Adrenal gland (tissue), 19 donors: ENCODE measurements at places on chromosomes 6 and 20. TPM values are rescaled to one million over a fixed set of nuclear protein-coding genes. Genes with fewer than 3 reads are reported as not detected.

DNA sequence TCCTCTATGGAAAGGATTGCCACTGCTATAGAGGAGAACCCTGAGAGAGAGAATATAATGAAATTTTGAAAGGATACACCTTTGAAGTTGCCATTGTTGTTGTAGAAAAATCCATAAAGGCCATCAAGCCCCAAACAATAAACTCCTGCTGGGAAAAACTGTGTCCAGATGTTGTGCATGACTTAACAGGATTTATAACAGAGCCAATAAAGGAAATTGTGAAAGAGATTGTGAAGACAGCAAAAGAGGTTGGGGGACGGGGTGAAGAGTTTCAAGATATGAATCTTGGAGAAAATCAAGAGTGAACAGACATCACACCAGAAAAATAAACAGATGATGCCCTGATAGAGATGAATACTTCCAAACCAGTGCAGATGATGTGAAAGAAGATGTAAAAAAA lies 396.4 kb downstream of the BCKDHB start:
- H3K27ac ChIP-seq = no peak overlapping the region
- H3K4me3 ChIP-seq = no peak overlapping the region
- no peaks in the 10 kb centered on the region for H3K36me3 ChIP-seq
- H3K27me3 ChIP-seq = no peaks in the 10 kb centered on the region
- no peak for DNase-seq
- no peaks in the 10 kb centered on the region for H3K4me1 ChIP-seq

- no peaks in the 10 kb centered on the region for H3K27me3 ChIP-seq
- H3K4me1 ChIP-seq = no peaks in the 10 kb centered on the region
- no peak overlapping the region for H3K4me3 ChIP-seq
- H3K36me3 ChIP-seq = no peaks in the 10 kb centered on the region
These were observed 102.8 kb downstream of the DACT2 start for GRCh38 chr6:168216751-168217191.

GRCh38 chr6:94052749-94053148 lies 633.4 kb upstream of the EPHA7 start:
- no peak overlapping the region for H3K27ac ChIP-seq
- no peaks in the 10 kb centered on the region for H3K36me3 ChIP-seq
- no peaks in the 10 kb centered on the region for H3K27me3 ChIP-seq
- no peak overlapping the region for H3K4me3 ChIP-seq
- no peak for DNase-seq

Gene PTCRA
- not detected for total RNA-seq

DNA sequence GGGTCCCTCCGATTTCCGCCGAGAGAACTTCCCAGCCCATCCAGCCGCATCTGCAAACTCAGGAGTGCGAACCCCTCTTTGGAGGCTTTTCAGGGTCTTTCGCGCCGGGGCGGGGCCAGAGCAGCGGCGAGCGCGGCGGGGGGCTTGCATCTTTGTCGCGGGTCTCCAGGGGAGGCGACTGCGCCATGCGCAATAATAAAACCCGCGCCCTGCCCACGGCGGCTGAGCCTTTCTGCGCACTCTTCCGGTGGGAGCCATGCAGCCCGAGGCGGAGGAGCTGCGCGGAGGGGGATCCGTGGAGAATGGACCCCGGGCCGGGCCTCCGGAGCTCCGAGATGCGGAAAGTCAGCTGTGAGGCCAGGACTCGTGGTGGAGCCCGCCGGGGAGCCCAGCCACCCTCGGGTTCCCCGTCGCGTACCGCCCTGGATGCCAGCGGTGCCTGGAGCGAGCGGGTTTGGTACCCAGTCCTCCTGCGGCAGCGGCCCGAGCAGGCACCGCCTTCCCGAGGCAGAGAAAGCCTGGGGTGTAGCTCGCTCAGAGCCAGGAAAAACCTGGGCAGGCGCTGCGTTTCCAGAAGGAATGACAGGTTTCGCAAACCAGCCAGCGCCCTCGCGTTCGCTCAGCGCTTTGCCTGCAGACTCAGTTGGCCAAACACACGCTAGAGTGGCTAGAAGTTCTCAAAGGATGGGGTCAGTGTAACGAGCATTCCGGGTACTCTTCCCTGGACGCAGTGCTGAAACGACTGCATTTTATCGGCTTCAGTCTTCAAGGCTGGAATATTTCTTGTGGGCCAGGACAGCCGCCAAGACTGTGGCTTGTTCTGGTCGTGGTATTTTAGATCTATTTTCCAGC lies 1.2 kb downstream of the AKAP12 start:
- no peaks in the 10 kb centered on the region for H3K4me1 ChIP-seq
- no peaks in the 10 kb centered on the region for H3K36me3 ChIP-seq
- peak overlapping the region; percentile 81 for H3K27ac ChIP-seq

DNA sequence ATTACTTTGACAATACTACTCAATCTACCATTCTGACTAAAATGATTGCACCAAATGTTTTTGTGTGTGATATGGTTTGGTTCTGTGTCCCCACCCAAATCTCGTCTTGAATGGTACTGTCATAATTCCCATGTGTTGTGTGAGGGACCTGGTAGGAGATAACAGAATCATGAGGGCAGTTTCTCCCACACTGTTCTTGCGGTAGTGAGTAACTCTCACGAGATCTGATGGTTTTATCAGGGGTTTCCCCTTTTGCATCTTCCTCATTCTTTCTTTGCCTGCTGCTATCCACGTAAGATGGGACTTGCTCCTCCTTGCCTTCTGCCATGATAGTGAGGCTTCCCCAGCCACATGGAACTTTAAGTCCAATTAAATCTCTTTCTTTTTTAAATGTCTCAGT lies 20.8 kb downstream of the SYCP2 start:
- no peak overlapping the region for H3K27ac ChIP-seq
- H3K27me3 ChIP-seq = peaks cover 3% of the 10 kb centered on the region
- no peak for DNase-seq
- H3K4me1 ChIP-seq = no peaks in the 10 kb centered on the region
- no peaks in the 10 kb centered on the region for H3K36me3 ChIP-seq

GRCh38 chr6:66376001-66376400 lies 669.0 kb upstream of the EYS start:
- H3K27me3 ChIP-seq = no peaks in the 10 kb centered on the region
- no peak overlapping the region for H3K27ac ChIP-seq
- no peak for DNase-seq
- no peak overlapping the region for H3K4me3 ChIP-seq
- no peaks in the 10 kb centered on the region for H3K4me1 ChIP-seq

DNA sequence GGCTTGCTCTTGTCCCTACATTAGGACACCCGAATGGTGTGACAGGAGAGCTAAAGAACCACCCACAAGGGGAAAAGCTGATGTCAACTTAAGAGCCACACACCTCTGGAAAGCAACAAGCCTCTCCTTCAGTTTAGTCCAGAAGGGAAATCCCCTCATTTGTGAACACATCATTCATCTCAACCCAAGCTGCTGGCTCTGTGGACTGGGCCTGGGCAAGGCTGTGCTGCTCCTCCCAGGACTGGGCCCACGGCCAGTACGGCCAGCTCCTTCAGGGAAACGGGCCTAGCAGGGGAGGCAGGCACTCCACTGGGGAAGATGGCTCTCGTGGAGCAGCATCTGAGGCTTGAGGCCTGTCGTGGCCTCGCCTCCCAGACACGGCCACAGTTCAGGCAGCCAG lies 12.8 kb upstream of the SLC4A11 start:
- peaks cover 45% of the 10 kb centered on the region for H3K36me3 ChIP-seq
- H3K27ac ChIP-seq = no peak overlapping the region
- peaks cover 11% of the 10 kb centered on the region for H3K4me1 ChIP-seq
- no peaks in the 10 kb centered on the region for H3K27me3 ChIP-seq
- peak; percentile 75 for DNase-seq
- H3K4me3 ChIP-seq = no peak overlapping the region

GRCh38 chr6:28124350-28124970 lies at the start of gene ZSCAN16:
ZSCAN16 (plus strand) TSS chr6:28124609; CDS start chr6:28125444, 835 bp downstream.
- H3K4me3 ChIP-seq = peak within 1 kb of the TSS; percentile 55
- DNase-seq = peak; percentile 82
- no peaks in the 10 kb centered on the region for H3K27me3 ChIP-seq
- peaks cover 19% of the 10 kb centered on the region for H3K36me3 ChIP-seq
- H3K4me1 ChIP-seq = peaks cover 4% of the 10 kb centered on the region

DNA sequence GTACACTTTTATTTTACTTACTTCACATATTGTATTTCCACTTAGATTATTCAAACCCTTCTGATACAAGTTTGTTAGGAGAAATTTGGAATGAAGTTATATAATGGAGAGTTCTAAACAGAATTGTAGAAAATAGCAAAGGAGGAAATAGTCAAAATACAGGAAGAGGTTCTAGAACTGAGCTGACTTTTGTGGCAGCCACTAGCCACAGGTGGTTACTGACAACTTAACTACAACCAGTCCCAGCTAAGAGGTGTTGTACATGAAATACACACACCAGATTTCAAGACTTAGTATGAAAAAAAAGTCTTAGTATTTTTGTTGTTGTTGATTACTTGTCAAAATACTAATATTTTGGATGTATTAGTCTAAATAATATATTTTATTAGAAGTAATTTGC lies 727.4 kb upstream of the CITED2 start:
- no peaks in the 10 kb centered on the region for H3K4me1 ChIP-seq
- no peaks in the 10 kb centered on the region for H3K36me3 ChIP-seq
- no peak overlapping the region for H3K27ac ChIP-seq
- no peaks in the 10 kb centered on the region for H3K27me3 ChIP-seq
- no peak for DNase-seq
- no peak overlapping the region for H3K4me3 ChIP-seq

GRCh38 chr6:3317741-3318211 lies 59.0 kb downstream of the PSMG4 start:
- no peaks in the 10 kb centered on the region for H3K27me3 ChIP-seq
- no peak overlapping the region for H3K27ac ChIP-seq

DNA sequence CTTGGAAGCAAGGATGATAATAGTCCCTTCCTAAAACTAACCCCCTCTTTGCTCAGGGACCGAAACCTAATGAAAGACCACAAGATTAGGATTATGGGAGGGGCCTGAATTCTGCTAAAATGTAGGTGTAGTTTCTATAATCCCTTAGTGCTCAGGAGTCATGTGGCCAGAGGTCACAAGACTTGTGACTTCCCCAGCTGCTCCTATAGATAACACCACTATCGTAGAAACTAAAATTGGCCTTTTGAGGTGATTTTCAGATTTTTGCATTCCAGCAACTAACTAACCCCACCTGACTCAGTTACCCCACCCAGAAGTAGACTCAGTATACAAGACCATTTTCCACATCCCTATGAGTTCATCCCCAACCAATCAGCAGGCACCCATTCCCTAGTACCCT lies 42.1 kb downstream of the MDN1 start:
- H3K27me3 ChIP-seq = no peaks in the 10 kb centered on the region
- no peak for DNase-seq
- no peaks in the 10 kb centered on the region for H3K4me1 ChIP-seq
- no peak overlapping the region for H3K27ac ChIP-seq
- no peak overlapping the region for H3K4me3 ChIP-seq
